ENCODE measurements at places on chromosomes 4 and X. TPM values are rescaled to one million over a fixed set of nuclear protein-coding genes. Genes with fewer than 3 reads are reported as not detected.

DNA sequence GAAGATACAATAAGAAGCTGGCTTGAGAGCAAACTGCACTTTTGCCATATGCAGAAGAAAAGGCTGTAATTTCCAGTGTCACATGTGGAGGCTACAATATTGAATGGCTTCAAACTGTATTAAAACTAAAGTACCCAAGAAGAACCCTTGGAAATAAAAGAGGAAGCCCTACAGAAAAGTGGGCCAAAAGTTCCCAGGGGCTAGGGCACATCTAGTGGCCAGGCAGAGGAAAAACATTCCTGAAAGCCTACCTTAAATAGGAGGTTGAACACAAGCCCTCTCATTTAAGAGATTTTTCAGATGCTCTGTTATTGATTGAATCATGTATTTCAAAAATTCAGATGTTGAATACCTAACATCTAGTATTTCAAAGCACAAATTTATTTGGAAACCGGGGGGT lies 40.6 kb upstream of the PRDX4 start:
- no peaks in the 10 kb centered on the region for H3K4me1 ChIP-seq
- H3K27me3 ChIP-seq, result peaks cover 2% of the 10 kb centered on the region
- no peak for DNase-seq
- H3K4me3 ChIP-seq, result no peak overlapping the region
- no peaks in the 10 kb centered on the region for H3K36me3 ChIP-seq

- peaks cover 26% of the 10 kb centered on the region for H3K4me1 ChIP-seq
- DNase-seq, result peak; percentile 44
- no peaks in the 10 kb centered on the region for H3K36me3 ChIP-seq
- H3K27ac ChIP-seq, result peak overlapping the region; percentile 69
- H3K27me3 ChIP-seq, result no peaks in the 10 kb centered on the region
- H3K4me3 ChIP-seq, result peak overlapping the region; percentile 64
Measured at GRCh38 chrX:150546711-150547153, 21.7 kb upstream of the MTM1 start.

DNA sequence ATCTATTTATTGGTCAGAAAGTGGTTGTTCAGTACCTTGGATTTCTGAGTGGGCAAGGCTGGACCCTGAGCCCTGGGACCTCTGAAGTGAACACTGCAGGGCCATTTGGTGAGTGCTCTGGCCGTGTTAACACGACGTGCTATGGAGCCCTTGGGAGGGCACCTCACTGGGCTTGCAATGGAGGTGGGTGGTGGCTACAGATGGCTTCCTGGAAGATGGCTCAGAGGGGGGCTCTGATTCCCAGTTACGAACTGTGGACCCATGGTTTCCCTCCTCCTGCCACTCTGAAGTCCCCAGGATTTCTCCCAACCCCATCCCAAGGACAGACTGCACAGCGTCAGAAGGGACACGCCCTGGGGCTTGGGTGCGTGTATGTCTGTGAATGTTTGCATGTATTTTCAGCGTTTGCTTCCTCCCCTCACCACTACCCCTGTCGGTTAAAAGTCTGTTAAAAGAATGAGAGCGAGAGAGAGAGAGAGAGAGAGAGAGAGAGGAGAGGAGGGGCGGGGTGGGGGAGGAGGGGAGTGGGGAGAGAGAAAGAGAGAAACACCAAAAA lies 3.7 kb upstream of the RHOH start:
- H3K27ac ChIP-seq, result peak overlapping the region; percentile 98
- peaks cover 66% of the 10 kb centered on the region for H3K4me1 ChIP-seq
- peak overlapping the region; percentile 93 for H3K4me3 ChIP-seq

DNA sequence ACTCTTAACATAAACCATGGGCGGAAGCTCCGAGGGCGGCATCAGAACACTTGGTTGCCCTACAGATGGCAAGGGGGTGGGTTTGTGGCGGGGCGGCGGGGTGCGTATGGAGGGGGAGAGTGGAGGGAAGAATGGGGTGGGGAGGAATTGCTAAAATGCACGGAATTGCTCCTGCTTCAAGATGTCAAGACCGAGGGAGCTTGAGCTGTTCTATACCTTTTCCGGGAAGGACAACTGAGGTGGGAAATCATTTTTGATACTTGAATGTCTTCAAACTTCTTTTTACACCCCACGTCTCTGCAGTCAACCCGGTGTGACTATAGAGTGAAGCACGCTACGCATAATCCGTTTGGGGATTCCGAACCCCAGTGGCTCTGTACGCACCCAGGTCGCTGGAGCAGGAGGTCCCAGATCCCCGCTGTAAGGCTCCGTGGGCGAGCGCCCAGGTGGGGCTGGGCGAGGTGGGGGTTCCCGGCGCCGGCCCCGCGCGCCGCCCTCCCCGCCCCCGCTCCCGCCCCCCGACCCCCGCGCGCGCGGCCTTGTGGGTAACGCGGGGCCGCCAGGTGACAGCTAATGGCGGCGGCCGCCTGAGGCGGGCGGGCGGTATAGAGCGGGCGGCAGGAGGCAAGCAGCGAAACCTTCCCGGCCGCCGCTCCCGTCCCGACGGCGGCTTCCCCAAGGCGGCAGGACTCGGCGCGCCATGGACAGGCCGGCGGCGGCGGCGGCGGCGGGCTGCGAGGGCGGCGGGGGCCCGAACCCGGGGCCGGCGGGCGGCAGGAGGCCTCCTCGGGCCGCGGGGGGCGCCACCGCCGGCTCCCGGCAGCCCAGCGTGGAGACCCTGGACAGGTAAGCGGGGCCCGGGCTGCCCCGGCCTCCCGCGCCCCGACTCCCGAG lies at the start of gene MTMR1:
TSS of gene MTMR1 (plus strand) at position 566 of the 894 bp plus-strand sequence. CDS start at position 701, 135 bp downstream.
- peaks cover 71% of the 10 kb centered on the region for H3K4me1 ChIP-seq
- H3K36me3 ChIP-seq, result peaks cover 13% of the 10 kb centered on the region
- H3K27me3 ChIP-seq, result no peaks in the 10 kb centered on the region
- DNase-seq, result peak; percentile 64
- H3K4me3 ChIP-seq, result peak within 1 kb of the TSS; percentile 89

- H3K4me3 ChIP-seq, result peak overlapping the region; percentile 20
- peaks cover 3% of the 10 kb centered on the region for H3K36me3 ChIP-seq
- H3K27ac ChIP-seq, result peak overlapping the region; percentile 77
- no peaks in the 10 kb centered on the region for H3K27me3 ChIP-seq
- H3K4me1 ChIP-seq, result peaks cover 72% of the 10 kb centered on the region
Measured at GRCh38 chr4:89283226-89284009, 24.2 kb downstream of the GPRIN3 start.

DNA sequence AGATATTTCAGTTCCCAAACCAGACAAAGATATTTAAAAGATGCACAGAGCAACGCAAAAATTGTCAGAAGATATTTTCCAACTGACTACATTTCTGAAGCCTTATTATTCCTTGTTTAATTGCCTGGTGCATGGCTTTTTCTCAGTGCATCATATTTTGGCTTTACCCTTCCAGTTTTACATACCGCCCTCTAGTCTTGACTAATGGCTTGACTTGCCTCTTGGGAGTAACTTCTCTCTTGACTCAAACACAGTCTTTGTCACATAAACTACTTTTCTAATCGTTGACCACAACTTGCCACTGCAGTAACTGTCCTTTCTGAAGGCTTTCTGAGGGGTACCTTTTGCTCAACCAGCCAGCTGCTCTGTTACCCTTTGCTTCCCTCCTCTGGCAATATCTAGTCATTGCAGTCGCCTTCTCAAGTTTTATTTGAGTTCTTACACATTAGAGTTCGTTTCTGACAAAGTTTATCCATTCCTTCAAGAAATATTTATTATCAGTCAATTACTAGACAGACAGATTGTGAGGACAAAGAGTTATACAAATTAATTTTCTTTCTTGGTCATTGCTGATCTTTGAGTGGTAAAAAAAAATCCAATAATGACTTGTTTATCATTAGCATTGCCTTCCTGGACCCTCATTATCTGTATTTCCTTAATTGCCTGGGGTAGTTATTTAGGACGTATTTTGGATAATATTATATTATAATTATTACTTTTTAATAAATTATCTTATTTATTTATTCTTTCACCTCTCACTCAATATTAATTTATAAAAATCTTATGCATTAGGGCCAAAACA lies 506.9 kb upstream of the PCDH10 start:
- H3K36me3 ChIP-seq, result no peaks in the 10 kb centered on the region
- no peak overlapping the region for H3K4me3 ChIP-seq
- H3K27me3 ChIP-seq, result no peaks in the 10 kb centered on the region
- H3K4me1 ChIP-seq, result no peaks in the 10 kb centered on the region
- no peak for DNase-seq
- no peak overlapping the region for H3K27ac ChIP-seq

DNA sequence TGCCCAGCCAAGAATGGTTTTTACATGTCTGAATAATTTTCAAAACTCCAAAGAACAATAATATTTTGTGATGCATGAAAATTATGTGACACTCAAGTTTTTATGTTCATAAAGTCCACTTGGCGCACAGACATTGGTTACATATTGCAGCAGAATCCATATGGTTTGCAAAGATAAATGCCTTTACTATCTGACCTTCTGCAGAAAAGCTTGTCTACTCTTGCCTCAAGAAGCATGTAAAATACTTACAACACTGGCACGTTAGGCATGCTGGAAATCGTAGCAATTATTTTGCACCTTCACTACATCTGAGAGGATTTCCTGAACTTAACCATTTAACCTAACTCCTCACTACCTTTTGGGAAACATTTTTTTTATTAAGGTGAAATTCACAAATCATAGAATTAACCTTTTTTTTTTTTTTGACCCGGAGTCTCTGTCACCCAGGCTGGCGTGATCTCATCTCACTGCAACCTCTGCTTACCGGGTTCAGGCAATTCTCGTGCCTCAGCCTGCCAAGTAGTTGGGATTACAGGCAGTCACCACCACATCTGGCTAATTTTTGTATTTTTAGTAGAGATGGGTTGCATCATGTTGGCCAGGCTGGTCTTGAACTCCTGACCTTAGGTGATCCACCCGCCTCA lies 3.5 kb upstream of the XG start:
- H3K27ac ChIP-seq, result no peak overlapping the region
- no peaks in the 10 kb centered on the region for H3K27me3 ChIP-seq
- H3K36me3 ChIP-seq, result peaks cover 5% of the 10 kb centered on the region
- DNase-seq, result no peak

DNA sequence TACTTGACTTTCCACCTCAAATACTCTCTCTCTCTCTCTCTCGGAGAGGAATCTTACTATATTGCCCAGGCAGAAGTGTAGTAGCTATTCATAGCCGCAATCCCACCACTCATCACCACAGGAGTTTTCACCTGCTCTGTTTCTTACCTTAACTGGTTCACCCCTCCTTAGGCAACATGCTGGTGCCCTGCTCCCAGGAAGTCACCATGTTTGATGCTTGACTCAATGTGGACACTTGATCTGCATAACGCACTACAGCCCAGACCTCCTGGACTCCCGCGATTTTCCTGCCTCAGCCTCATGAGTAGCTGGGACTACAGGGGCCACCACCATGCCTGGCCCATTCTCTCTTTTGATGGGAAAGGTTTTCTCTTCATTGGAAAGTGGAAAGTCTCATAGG lies 271.8 kb downstream of the FBXW7 start:
- no peaks in the 10 kb centered on the region for H3K36me3 ChIP-seq
- no peaks in the 10 kb centered on the region for H3K27me3 ChIP-seq
- DNase-seq, result no peak
- no peak overlapping the region for H3K27ac ChIP-seq
- peaks cover 8% of the 10 kb centered on the region for H3K4me1 ChIP-seq

GRCh38 chr4:10496200-10496599 lies 39.0 kb upstream of the ZNF518B start:
- no peaks in the 10 kb centered on the region for H3K36me3 ChIP-seq
- no peak overlapping the region for H3K4me3 ChIP-seq
- no peak overlapping the region for H3K27ac ChIP-seq

GRCh38 chr4:168566726-168567125 lies 69.9 kb downstream of the PALLD start:
- peaks cover 9% of the 10 kb centered on the region for H3K27me3 ChIP-seq
- no peaks in the 10 kb centered on the region for H3K36me3 ChIP-seq
- DNase-seq, result no peak
- no peak overlapping the region for H3K27ac ChIP-seq
- peaks cover 12% of the 10 kb centered on the region for H3K4me1 ChIP-seq

- H3K27me3 ChIP-seq, result peaks cover 2% of the 10 kb centered on the region
- no peaks in the 10 kb centered on the region for H3K36me3 ChIP-seq
- H3K4me3 ChIP-seq, result no peak overlapping the region
Measured at GRCh38 chr4:153216546-153216945, 12.3 kb downstream of the TRIM2 start.

GRCh38 chr4:31236020-31236638 lies 516.0 kb downstream of the PCDH7 start:
- H3K4me3 ChIP-seq, result no peak overlapping the region
- H3K4me1 ChIP-seq, result no peaks in the 10 kb centered on the region
- no peak for DNase-seq

DNA sequence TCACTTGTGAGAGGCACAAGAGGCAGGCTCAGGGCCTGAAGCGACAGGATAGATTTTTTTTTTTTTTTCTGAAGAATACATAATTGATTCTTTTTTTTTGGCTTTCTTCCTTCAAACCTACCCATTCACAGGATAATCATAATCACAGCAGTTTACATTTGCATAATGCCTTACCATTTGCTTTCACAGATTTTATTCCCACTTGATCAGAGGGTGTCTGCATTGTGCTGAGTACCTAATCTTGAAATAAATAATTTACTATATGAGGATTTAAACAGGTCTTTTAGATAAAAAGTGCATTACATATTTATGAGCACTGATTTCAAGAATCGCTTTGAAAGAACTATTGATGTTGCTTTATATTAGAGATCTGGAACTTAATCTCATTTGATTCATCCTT lies 219.3 kb downstream of the SPRY1 start:
- H3K36me3 ChIP-seq, result no peaks in the 10 kb centered on the region
- H3K27ac ChIP-seq, result no peak overlapping the region
- no peak for DNase-seq
- no peak overlapping the region for H3K4me3 ChIP-seq
- H3K4me1 ChIP-seq, result peaks cover 12% of the 10 kb centered on the region

DNA sequence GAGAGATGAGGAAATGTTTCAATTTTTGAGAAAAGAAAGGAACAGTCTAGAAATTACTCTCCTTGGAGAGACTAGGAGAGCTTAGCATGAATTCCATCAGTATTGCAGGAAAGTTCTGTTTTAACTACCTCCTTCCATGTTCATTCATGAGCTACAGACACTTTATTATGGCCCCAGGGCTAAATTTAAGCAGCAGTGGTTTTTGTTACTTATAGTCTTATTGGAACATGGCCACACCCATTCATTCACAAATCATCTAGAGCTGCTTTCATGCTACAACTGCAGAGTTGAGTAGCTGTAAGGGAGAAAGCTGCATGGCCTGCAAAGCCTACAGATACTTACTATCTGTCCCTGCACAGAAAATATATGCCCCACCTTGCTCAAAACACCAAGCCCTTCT lies 81.7 kb downstream of the SHISA3 start:
- H3K27me3 ChIP-seq, result no peaks in the 10 kb centered on the region
- no peak for DNase-seq
- no peak overlapping the region for H3K4me3 ChIP-seq
- no peak overlapping the region for H3K27ac ChIP-seq
- peaks cover 11% of the 10 kb centered on the region for H3K36me3 ChIP-seq
- H3K4me1 ChIP-seq, result no peaks in the 10 kb centered on the region

GRCh38 chrX:68669871-68670270 lies 22.4 kb downstream of the STARD8 start:
- H3K27me3 ChIP-seq, result no peaks in the 10 kb centered on the region
- no peaks in the 10 kb centered on the region for H3K36me3 ChIP-seq
- no peak overlapping the region for H3K4me3 ChIP-seq
- no peak overlapping the region for H3K27ac ChIP-seq
- no peak for DNase-seq

Gene ARMCX4
- 6.3 TPM for total RNA-seq

Gene PABPC4L
- not detected for total RNA-seq

Gene TENT5D
- not detected for total RNA-seq

Gene TBC1D8B
- 1.4 TPM for total RNA-seq

Gene RHOXF2B
- total RNA-seq, result not detected

Gene BEX1
- total RNA-seq, result 0.48 TPM

Gene FAAH2
- 12.1 TPM for total RNA-seq

Gene MAGEA2
- not detected for total RNA-seq

Data from activated CD4-positive, alpha-beta memory T cell treated with anti-CD3 and anti-CD28 coated beads for 36 hours (primary cell).